ENCODE measurements at places on chromosomes 3 and 15. TPM values are rescaled to one million over a fixed set of nuclear protein-coding genes. Genes with fewer than 3 reads are reported as not detected.

GRCh38 chr15:38514601-38515000 lies 50.0 kb downstream of the RASGRP1 start:
- DNase-seq = no peak

- no peak for DNase-seq
Observed at GRCh38 chr3:47244531-47245100, 38.0 kb downstream of the KIF9 start.

DNA sequence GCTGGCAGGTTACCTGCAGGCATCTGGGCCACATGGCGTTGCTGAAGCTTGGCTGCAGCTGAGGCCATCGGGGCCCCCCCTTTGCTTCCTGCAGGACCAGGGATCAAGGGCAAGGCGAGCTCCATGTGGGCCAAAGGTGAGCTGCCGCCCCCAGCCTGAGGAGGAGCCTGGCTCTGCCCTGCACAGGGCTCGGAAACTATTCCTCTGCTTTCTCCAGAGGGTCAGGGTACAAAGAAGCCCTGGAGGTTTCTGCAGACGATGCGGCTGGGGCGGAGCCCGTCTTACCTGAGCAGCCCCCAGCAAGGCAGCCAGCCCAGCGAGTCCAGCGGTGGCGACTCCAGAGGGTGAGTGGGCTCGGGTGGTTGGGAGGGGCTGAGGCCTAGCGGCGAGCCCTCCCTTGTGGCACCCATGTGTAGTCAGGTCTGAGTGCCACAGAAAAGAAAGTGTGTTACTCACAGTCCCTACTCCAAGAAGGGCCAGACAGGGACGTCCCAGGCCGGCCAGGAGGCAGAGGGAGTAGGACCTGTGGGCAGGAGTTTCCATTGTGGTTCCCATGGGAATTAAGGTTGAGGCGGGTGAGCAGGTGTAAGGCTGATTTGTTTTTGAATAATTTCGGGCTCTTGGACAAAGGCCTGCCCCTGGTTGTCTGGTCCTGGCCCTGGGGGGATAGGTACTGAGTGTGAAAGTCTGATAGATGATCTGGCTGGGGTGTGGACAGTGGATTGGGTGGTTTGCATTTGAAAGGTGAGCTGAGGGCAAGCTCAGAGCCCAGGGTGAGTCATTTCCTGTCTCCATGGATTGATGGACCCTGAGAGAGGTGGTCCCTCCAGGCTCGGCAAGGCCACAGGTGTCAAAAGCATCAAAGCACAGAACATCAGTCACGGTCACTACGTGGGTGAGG lies 25.4 kb downstream of the CFAP100 start:
- DNase-seq = no peak

The ADAMTS17 gene
- 1.8 TPM for total RNA-seq

The MAPKBP1 gene
- total RNA-seq = 12.9 TPM

Data from WTC11 (cell line).